ENCODE measurements at places on chromosomes 6 and 20.

- no peak for DNase-seq
Measured at GRCh38 chr6:51654647-51655046, 432.8 kb downstream of the PKHD1 start.

GRCh38 chr6:159973406-159973805 lies 4.5 kb downstream of the IGF2R start:
- no peak for DNase-seq

DNA sequence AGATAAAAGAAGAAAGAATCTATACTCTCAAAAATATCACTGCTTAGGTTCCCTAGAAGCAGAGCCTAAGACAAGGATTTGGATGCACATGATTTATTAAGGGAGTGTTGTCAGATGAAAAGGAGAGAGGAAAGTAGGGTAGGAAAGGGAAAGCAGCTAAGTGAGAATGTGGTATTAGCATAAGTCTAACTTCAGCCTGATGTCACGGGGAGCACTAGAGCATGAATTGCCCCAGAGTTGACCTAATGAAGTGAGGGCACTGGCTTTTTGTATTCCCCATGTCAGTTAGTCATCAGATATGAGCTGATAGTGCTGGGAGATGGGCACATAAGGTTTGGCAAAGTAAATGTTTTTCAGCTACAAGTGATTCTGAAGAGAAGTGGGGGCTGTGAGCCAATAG lies 129.0 kb upstream of the THEMIS start:
- DNase-seq = peak; percentile 73

- DNase-seq = peak; percentile 35
Measured at GRCh38 chr6:21588481-21589351, 4.8 kb upstream of the SOX4 start.

DNA sequence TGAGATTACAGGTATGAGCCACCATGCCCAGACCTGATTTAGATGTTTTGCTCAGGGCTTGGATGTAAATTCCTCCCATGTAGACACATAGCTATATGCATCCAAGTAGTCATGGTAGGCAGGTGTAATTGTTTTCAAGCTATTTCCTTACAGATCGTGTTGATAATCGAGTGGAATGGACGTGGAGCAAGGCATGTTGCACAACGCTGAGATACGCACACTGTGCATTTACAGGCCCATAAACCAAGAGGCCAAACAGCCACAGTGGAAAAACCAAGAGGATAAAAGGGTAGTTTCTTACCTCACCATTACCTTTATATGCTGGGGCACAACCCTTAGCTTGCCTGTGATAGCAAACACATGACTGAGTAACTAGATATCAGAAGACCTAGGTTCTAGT lies 51.0 kb upstream of the ADGRF1 start:
- DNase-seq = no peak

DNA sequence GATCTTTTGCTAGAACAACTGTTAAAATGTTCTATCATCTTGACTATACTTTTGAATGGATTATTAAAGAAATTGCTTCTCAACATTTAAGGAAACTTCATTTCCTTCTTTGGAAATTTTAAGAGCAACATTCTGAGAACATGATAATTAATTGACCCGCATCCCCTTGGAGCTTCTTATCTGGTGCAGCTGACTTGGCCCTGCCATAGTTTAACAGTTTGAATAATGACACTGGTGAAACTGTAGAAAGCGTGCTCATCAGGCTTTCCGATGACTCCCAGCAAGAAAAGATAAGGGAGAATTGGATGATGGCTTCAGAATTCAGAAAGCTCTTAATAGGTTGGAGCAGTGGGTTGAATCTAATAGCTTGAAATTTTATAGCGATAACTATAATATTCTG lies 38.1 kb downstream of the SNX9 start:
- DNase-seq = no peak

DNA sequence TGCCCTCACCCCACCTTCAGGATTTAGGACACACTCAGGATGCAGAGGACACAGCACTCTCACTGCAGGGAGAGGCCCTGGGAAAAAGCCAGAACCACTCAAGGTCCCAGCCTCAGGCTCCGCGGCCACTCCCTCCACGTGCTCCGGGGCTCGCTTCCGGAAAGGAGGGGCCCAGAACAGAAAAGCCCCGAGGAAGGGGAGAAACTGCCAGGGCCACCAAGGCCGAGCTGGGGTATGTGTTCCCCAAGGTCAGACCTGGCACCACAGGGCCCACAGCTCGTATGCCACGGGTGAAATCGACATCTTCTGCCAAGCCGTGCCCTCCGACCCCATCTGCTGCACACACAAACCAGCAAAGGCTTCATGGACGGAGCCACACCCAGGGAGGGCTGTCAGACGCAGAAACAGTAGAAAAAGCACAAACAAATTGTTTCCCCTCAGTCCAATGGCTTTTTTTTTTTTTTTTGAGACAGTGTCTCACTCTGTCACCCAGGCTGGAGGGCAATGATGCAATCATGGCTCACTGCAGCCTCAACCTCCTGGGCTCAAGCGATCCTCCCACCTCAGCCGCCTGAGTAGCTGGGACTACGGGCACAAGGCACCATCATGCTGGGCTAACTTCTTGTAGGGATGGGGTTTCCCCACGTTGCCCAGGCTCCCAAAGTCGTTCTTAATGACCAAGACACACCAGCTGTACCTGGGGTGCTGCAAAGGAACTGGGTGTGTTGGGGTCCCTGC lies 33.4 kb downstream of the SLC2A4RG start:
- DNase-seq = no peak

- no peak for DNase-seq
Measured at GRCh38 chr20:57130160-57130772, 136.2 kb downstream of the BMP7 start.

DNA sequence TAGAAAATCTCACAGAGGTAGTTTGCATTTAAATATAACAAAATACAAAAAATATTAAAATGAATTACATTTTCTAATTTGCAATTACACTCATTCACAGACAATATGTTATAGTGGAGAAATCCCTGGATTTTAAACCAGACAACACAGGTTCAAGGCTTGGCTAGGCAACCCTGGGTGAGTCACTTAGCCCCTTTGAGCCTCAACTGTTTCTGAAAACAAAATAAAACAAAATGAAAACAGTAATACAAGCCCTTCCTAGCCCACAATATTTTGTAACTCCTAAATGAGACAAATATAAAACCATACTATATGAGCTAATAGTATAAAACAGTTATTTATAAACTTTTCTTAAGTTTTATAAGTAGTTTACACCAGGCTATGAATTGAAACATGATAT lies 41.0 kb downstream of the UQCC1 start:
- DNase-seq = no peak

DNA sequence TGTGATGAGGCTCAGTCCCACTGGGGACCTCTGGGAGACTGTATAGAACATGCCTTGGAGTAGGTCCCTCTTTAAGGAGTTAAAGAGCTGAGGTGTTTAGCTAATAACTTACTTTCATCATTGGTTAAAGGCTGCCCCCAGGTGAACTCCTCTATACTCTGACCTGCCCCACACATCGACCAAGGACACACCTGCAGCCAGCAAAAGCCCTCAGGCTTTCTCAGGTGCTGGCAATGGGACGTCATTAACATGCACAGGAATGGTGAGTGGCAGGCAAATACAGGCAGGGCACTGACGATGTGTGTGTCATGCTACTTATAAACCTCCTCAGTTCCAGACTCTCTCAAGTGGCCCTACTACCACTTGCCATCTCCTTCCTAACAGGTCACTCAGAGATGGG lies 366.4 kb downstream of the KIF16B start:
- DNase-seq = no peak

- no peak for DNase-seq
Measured at GRCh38 chr6:6780231-6780630, 191.7 kb downstream of the LY86 start.

GRCh38 chr6:11875325-11876109 lies 96.9 kb upstream of the ADTRP start:
- no peak for DNase-seq

- no peak for DNase-seq
Measured at GRCh38 chr20:25848222-25848621, 151.6 kb upstream of the ZNF337 start.

- no peak for DNase-seq
Measured at GRCh38 chr20:739736-740135, 28.6 kb downstream of the SLC52A3 start.

GRCh38 chr20:9038791-9039535 lies 29.9 kb upstream of the PLCB4 start:
- DNase-seq = no peak

DNA sequence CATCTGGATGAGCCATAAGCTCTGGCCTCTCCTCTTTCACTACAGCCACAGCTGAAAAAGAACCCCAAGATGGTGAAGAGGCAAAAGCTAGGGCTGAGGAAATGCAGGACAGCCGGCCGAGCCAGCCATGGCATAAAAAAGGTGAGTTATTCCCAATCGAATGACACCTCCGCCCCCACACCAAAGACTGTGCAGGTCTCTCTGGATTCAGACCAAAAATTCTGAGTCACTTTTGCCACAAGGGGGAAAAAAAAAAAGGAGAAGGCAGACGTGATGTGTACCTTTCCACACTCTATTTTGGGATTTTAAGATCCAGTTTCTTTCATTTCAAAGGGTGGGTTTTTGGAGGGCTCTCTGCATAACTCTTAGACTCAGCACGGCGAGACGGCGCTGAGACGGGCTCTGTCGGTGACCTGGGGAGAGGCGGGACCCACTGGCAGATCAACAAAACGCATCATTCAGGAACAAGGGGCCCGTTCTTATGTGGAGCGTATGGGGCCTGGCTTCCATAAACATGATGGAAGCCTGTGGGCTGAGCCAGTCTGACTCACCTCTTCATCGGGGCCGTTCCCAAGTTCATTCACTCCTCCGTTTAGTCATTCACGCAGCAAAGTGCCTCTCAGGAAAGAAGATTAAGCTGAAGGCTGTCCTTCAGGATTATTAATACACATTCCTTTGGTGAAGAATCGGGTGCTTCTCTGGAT lies 54.8 kb downstream of the NFATC2 start:
- DNase-seq = peak; percentile 89

DNA sequence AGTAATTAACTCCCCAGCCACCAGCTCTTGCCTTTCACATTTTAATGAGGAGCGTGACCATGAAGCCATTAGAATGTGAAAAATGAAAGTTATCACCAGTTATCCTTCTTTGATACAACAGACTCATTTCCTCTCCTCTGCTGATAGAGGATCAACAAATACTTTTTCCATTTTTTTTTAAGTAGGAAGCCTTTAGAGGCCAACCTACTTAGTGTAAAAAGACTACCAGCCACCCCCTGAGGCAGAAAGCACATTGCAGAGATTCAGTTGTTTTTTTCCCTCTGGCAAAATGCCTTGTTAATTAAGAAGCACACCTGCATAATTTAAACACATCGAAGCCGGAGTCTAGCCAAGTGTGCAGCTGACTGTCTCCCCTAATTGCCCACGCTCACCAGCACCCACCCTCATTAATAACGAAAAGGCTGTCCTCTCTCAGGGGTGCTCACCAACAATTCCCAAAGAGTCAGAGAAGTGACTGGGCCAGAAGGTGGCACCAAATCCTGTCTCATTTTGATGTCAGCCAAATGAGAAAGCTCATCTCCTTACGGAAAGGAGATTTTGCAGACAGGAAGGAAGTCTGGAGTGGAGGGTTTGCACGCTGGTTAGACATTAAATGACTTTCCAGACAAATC lies 60.9 kb upstream of the MC3R start:
- no peak for DNase-seq

DNA sequence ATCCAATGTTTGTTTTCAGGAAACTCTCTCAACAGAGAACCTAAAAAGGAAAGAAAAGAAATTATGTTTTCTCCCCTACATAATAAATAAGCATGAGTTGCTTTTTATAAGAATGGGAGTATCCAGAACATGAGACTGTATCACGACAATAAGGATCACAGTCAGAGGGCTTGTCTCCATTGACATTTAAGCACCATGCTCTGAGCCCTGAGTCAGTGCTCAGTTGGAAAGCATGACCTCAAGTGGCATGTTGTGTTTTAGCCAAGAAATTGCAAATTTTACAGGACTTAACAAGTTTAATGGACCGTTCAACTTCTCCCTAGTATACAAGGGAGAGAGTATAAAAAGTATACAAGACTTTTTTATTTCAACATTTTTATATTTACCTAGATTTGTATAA lies 431.6 kb downstream of the GJA1 start:
- DNase-seq = no peak

DNA sequence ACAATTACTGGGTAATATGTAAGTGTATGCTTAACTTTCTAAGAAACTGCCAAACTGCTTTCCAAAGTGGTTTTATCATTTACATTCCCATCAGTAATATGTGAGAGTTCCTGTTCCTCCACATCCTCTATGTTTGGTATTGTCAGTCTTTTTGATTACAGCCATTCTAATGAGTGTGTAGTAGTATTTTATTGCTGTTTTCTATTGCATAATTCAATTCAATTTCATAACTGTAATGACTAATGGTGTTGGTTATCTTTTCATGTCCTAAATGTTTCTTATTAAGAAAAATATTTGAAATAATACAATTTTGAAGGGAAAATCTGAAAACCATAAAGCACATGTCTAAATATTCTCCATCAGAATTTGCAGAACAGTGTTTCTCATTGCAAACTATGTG lies 119.3 kb downstream of the MAP3K7 start:
- DNase-seq = no peak

DNA sequence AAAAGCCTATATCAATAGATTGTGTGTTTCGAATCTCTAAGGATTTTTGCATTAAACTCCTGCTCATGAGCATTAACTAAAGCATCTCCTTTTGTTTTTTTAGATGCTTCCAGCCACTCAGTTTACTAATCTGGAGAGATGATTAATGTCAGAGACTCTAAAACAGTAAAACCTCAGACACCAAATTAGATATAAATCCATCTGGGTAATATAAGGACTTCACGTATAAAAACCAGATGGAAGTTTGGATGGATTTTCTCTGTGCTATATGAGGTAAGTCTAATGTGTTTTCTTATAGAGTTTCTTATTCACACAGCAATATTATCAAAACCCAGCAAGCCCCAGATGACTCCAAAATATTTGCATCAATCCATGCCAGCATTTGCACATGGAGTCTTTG lies 137.2 kb downstream of the SYNE1 start:
- no peak for DNase-seq

- DNase-seq = no peak
Measured at GRCh38 chr20:63765902-63766301, 26.3 kb downstream of the SLC2A4RG start.

- no peak for DNase-seq
Measured at GRCh38 chr6:46338131-46338530, 153.1 kb downstream of the RCAN2 start.

GRCh38 chr20:50559856-50560638 lies 49.9 kb downstream of the PTPN1 start:
- no peak for DNase-seq

GRCh38 chr6:87724983-87725811 lies 23.2 kb upstream of the AKIRIN2 start:
- no peak for DNase-seq

- DNase-seq = peak; percentile 26
Measured at GRCh38 chr6:118632359-118632758, 19.0 kb downstream of the CEP85L start.

GRCh38 chr20:37259031-37259430 lies 2.6 kb downstream of the GHRH start:
- DNase-seq = no peak

Data from RCC 7860 (cell line).